ENCODE measurements at places on chromosomes 1 and 21. TPM values are rescaled to one million over a fixed set of nuclear protein-coding genes. Genes with fewer than 3 reads are reported as not detected.

TRIM46 gene
- 1.5 TPM for total RNA-seq

CRB1 gene
- not detected for total RNA-seq

KPRP gene
- not detected for total RNA-seq

GBP6 gene
- total RNA-seq: not detected

TBX15 gene
- 0.08 TPM for total RNA-seq

GATAD2B gene
- 8.5 TPM for total RNA-seq

INAVA gene
- 43.7 TPM for total RNA-seq

KANK4 gene
- total RNA-seq: 0.48 TPM

OR6K2 gene
- not detected for total RNA-seq

C1orf115 gene
- 5.8 TPM for total RNA-seq

LCE1D gene
- total RNA-seq: not detected

SPRR2B gene
- not detected for total RNA-seq

KRTAP19-4 gene
- not detected for total RNA-seq

FAM72A gene
- 12.1 TPM for total RNA-seq

NIT1 gene
- 29.0 TPM for total RNA-seq

ELK4 gene
- 7.7 TPM for total RNA-seq

CTBS gene
- 6.3 TPM for total RNA-seq

E2F2 gene
- total RNA-seq: 2.6 TPM

AHCYL1 gene
- 51.4 TPM for total RNA-seq

Measured in A549 treated with CpdA at 1 μM for 4 hours (cell line).